ENCODE measurements at places on chromosomes 13 and 19.

GRCh38 chr13:106623799-106624460, 56.0 kb upstream of the ARGLU1 start:
- no peak for DNase-seq

DNA sequence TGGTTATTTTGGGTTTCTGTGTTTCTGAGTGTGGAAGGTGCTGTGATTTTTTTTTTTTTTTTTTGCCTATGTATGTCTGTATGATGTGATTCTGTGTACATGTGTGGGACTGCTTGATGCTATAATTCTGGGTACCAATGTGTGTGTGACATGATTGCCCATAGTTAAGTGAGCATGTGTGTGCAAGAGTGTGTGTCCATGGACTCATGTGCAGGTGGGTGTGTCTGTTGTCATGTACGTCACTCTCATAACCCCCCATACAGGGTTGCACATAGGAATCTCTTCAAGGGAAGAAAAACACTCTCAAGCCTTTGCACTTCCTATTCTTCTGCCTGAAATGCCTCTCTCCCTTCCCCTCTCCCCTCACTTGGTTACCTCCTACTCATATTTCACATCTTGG, 2.5 kb upstream of the PPP5C start:
- DNase-seq, result no peak

DNA sequence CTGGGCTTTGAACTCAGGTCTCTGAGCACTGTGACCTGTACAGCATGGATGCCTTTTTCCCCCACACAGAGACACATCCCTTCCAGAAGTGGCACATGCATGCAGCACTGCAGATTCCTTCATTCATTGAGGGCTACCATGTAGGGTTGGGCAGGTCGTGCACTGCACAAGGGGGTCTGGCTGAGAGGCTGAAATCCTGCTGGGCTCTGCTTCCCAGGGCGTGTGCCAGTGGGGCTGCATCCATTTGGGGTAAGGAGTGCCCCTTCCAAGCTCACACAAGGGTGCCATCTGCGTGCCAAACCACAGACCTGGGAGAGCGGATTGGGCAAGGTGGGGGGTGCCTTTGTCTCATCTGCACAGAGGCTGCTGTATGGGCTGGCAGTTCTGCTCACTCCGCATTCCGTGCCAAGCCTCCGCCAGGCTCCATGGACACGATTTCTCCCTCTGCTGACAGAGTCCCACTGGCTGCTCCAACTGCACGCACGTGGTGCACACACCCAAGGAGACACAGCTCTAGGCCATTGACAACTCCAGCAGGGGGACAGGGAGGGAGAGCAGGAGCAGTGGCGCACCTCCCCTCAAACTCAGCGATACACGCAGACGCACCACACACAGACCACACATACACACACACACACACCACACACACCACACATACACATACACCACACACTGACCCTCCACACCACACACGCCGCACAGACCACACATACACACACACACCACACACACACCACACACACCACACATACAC, 4.5 kb upstream of the SHISA7 start:
- peak; percentile 64 for DNase-seq

GRCh38 chr13:114062754-114063153, 69.7 kb downstream of the RASA3 start:
- DNase-seq, result no peak

All from D341Med (cell line).